Skin of body (tissue), 3 donors: ENCODE measurements at places on chromosomes 6 and 20.

- DNase-seq, result peak; percentile 23
Measured at GRCh38 chr6:91802431-91802830, 1215.6 kb upstream of the MAP3K7 start.

GRCh38 chr6:55497694-55498093, 81.3 kb downstream of the HMGCLL1 start:
- DNase-seq, result no peak

DNA sequence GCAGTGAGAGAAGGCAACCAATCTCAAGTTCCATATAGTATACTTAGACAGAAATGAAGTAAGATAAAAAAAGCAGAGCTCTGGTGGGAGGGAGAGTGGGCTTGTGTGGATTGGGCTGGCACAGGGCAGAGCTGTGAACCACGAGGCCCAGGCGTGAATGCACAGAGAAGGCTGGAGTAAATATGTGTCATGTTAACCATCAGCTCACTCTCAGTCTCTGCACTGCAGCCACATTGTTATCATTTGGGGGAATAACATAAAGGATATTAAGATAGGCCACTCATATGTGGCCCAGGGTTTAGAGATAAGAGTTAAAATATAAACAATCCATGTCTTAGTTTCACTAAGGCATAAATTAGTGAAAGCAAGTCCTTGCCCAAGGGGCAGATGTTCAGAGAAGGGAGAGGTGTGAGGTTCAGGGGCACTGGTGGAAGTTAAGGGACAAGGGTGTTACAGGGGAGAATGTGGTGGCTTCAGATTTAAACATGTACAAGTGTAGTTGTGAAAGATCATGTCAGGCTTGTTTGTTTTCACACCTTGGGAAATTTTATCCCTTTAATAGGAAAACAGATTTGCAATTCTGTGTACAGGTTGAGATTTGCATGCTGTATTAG, 14.4 kb downstream of the GMPR start:
- DNase-seq, result no peak

GRCh38 chr20:13428684-13429083, 207.6 kb downstream of the ISM1 start:
- DNase-seq, result no peak

DNA sequence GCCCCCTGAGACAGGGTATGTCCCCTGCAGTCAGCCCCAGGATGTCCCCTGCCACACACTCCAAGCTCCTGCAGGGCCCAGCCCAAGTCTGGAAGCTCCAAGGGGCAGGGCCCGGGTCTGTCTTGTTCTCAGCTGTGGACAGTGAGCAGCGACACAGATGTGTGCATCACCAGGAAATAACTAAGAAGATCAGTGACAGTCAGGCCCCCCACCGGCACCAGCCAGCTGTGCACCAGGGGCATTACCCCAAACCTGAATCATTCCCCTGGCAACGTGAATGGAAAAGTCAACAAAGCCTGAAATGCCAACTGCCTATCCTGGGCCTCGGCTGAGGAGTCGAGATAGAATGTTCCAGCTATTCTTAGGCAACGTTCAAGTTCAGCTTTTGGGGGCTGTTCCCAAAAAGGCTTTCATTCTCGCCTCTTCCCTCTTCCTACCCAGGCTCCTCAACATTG, 105.0 kb downstream of the PREX1 start:
- peak; percentile 42 for DNase-seq

DNA sequence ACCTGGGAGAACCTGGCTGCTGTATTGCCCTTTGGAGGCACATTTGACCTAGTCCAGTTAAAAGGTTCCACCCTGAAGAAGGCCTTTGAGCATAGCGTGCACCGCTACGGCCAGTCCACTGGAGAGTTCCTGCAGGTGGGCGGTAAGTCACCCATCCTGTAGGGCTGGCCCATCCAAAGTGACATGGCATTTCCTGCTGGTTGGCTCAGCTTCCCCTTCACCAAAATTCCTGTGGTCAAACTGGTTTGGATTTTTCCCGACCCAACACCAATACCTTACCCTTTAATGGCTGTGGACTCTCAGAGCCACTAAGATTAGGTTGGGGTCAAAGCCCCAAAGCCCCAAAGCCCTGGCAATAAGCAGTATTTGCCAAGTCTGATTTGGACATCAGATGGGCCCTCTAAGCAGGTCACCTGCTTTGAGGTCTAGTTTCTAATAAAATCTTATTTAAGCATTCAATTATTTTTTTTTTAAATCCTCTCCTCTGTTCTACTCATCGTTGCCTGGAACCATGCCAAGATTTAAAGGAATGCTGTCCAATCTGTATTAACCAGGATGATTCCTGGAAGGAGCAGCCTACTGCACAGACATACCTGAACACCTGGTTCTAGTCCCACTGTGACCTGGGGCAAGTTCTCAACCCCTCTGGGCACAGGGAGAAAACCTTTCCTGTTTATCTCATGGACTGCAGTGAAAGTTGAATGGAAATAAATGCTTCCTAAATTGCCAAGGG, 40.8 kb downstream of the NT5E start:
- no peak for DNase-seq

GRCh38 chr6:157244175-157244574, 79.1 kb downstream of the TMEM242 start:
- DNase-seq, result peak; percentile 78

DNA sequence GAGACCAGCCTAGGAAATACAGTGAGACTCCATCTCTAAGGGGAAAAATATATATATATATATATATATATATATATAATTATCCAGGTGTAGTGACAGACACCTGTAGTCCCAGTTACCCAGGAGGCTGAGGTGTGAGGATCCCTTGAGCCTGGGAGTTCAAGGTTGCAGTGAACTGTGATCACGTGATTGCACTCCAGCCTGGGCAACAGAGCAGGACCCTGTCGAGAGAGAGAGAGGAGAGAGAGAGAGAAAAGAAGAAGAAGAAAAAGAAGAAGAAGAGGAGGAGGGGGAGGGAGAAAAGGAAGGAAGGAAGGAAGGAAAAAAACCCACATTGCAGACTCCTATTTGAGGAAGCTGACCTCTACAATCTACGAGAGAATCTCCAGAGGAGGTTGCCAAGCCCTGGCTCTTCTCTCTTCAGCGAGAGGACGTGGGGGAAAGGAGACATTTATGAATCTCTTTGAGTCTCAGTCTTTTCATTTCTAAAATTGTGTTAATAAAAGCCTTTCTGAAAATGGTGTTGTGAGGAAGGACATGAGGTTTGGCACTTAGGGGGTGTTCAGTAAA, 49.7 kb downstream of the COL11A2 start:
- no peak for DNase-seq

DNA sequence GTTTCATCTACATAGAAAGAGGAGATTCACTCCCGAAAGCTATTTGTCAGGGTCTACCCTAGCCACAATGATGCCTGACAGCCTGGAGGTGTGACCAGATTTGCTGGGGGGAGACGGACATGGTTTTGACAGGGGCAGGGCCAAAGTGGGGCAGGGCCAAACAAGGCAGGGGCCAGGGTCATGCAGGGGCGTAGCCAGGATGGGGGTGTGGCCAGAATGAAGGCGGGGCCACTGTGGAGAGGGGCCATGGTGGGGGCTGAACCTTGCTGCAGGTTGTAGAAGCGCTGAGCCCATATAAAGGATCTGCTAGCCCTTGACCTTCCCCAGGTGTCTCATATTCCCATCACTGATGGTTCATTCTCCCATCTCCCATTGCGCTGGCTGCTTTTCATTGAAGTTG, 184.1 kb upstream of the SULF2 start:
- no peak for DNase-seq
